ENCODE measurements at places on chromosomes 1 and 21. TPM values are rescaled to one million over a fixed set of nuclear protein-coding genes. Genes with fewer than 3 reads are reported as not detected.

The SLC25A44 gene
- total RNA-seq: 21.3 TPM

- no peak overlapping the region for H3K4me3 ChIP-seq
- H3K27me3 ChIP-seq: no peaks in the 10 kb centered on the region
- no peaks in the 10 kb centered on the region for H3K36me3 ChIP-seq
- no peak overlapping the region for H3K27ac ChIP-seq
- H3K4me1 ChIP-seq: peaks cover 40% of the 10 kb centered on the region
- DNase-seq: no peak
These were observed 166.8 kb downstream of the HIVEP3 start for GRCh38 chr1:41751804-41752513.

The EFNA3 gene
- total RNA-seq: 0.52 TPM

The CACNA1S gene
- total RNA-seq: not detected

- peaks cover 4% of the 10 kb centered on the region for H3K27me3 ChIP-seq
- no peak for DNase-seq
- H3K4me3 ChIP-seq: no peak overlapping the region
- H3K27ac ChIP-seq: no peak overlapping the region
- no peaks in the 10 kb centered on the region for H3K4me1 ChIP-seq
- H3K36me3 ChIP-seq: no peaks in the 10 kb centered on the region
These were observed 88.9 kb upstream of the HAO2 start for GRCh38 chr1:119279456-119280381.

GRCh38 chr1:108815566-108815965 lies 41.3 kb downstream of the AKNAD1 start:
- H3K36me3 ChIP-seq: peaks cover 2% of the 10 kb centered on the region
- H3K4me1 ChIP-seq: no peaks in the 10 kb centered on the region
- H3K27me3 ChIP-seq: no peaks in the 10 kb centered on the region
- DNase-seq: no peak

The TAS1R3 gene
- 2.0 TPM for total RNA-seq

DNA sequence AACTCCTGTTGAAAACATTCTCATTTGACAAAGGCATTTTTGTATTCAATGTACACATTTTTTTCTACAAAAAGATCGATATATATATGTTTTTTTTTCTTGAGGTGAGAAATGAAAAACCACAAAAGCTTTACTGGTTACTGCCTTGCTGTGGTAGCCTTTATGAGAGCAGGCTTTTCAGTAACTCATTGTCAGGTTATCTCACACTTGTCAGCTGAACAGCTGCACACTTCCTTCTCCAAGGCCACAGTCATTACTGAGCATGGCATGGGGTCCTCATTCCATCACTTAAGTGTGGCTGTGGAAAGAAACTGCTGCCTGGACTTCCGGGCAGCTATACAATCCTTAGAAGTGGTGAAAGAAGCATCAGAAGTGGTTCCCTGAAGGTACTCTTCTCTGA lies 169.3 kb upstream of the ZP4 start:
- H3K36me3 ChIP-seq: no peaks in the 10 kb centered on the region
- no peak for DNase-seq
- no peak overlapping the region for H3K4me3 ChIP-seq

- peak; percentile 84 for DNase-seq
- peaks cover 3% of the 10 kb centered on the region for H3K4me1 ChIP-seq
- no peaks in the 10 kb centered on the region for H3K27me3 ChIP-seq
- H3K4me3 ChIP-seq: no peak overlapping the region
These were observed 6.6 kb upstream of the PEX19 start for GRCh38 chr1:160291248-160292220.

DNA sequence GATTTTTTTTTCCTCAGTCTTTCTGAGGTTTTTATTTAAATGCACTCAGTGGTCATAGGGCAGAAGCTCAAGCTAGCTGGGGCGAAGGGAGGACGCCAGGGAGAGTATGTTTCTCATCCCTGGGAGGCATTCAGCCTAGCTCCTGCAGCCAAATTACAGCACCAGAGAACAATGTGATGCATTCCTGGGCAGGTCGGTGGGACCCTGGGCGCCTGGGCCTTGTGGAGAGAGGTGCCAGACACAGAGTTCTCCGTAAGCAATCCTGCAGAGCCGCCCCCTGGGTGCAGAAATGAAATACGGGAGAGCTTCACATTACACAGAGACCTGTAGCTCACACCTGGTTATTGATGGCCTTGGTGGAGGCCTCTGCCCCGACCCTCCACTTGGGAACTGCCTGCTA lies 15.5 kb downstream of the WNT2B start:
- no peak overlapping the region for H3K4me3 ChIP-seq
- no peak overlapping the region for H3K27ac ChIP-seq
- no peaks in the 10 kb centered on the region for H3K36me3 ChIP-seq
- DNase-seq: no peak
- no peaks in the 10 kb centered on the region for H3K27me3 ChIP-seq

DNA sequence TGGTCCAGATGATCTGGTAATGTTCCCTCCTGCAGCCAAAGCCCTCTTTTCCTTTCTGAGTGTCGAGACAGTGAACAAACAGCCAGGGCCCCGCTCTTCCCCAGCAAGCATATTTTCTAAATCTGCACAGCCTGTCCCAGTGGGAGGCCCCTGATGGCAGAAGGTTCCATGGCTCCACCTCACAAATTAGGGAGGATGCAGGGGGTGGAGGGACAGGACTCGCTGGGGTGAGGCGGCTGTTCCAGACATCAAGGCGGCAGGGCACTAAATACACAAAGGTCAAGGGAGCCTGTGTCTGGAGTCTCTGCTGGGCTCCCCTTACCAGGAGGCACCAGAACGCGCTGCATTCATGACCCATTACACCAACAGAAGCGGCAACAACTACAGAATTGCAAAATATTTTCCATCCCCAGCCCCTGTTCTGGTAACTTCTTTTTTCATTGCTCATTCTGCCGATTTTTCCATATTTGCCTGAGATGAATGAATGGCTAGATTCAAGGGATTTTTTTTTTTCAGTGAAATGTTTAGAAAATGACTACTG lies 27.0 kb upstream of the PRELP start:
- no peak overlapping the region for H3K4me3 ChIP-seq
- H3K27ac ChIP-seq: no peak overlapping the region
- H3K36me3 ChIP-seq: no peaks in the 10 kb centered on the region
- DNase-seq: no peak

The IQCC gene
- 2.7 TPM for total RNA-seq

GRCh38 chr21:35254006-35254764 lies 205.1 kb upstream of the RUNX1 start:
- no peaks in the 10 kb centered on the region for H3K4me1 ChIP-seq
- no peak for DNase-seq
- no peak overlapping the region for H3K4me3 ChIP-seq
- no peak overlapping the region for H3K27ac ChIP-seq

DNA sequence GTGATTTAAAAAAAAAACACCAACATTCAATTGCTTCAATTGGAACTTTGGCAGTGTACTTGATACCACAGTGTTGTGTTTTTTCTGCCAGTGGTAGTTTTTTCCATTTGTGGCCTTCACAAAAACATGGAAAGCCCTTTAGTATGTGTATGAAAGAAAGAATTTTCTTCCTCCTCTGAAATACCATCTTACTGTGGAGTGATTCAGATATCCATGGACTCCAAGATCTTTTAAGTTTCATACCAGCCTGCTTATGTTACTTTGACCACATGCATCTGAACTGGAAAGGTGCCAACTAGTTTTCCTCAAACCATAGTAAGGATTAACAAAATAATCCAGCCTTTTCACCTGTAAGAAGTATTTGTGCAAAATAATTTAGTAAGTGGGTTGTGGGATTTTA lies 3.4 kb downstream of the PPP2R5A start:
- peaks cover 78% of the 10 kb centered on the region for H3K4me1 ChIP-seq
- H3K27me3 ChIP-seq: no peaks in the 10 kb centered on the region
- H3K27ac ChIP-seq: no peak overlapping the region
- no peak for DNase-seq
- peak overlapping the region; percentile 98 for H3K4me3 ChIP-seq

All from CD4-positive, CD25-positive, alpha-beta regulatory T cell (primary cell).